Liver (tissue), 10 donors: ENCODE measurements at places on chromosomes 4 and X. TPM values are rescaled to one million over a fixed set of nuclear protein-coding genes. Genes with fewer than 3 reads are reported as not detected.
A peak's percentile ranks its signal among the peaks of the same experiment; 100 is the strongest.

- no peak overlapping the region for H3K4me3 ChIP-seq
- no peak overlapping the region for H3K27ac ChIP-seq
- no peaks in the 10 kb centered on the region for H3K36me3 ChIP-seq
- no peak for DNase-seq
- no peaks in the 10 kb centered on the region for H3K4me1 ChIP-seq
These were observed 8.2 kb downstream of the CAPN6 start for GRCh38 chrX:111262086-111262485.

SGMS2 gene
- total RNA-seq = 13.1 TPM

- no peak for DNase-seq
- no peaks in the 10 kb centered on the region for H3K36me3 ChIP-seq
- no peaks in the 10 kb centered on the region for H3K27me3 ChIP-seq
- no peak overlapping the region for H3K4me3 ChIP-seq
These were observed 431.5 kb downstream of the DACH2 start for GRCh38 chrX:86579777-86580176.

- H3K36me3 ChIP-seq = no peaks in the 10 kb centered on the region
- H3K4me3 ChIP-seq = no peak overlapping the region
- no peaks in the 10 kb centered on the region for H3K27me3 ChIP-seq
- DNase-seq = no peak
- H3K27ac ChIP-seq = no peak overlapping the region
- H3K4me1 ChIP-seq = no peaks in the 10 kb centered on the region
These were observed 22.9 kb upstream of the WDR1 start for GRCh38 chr4:10139518-10139917.

USP17L22 gene
- not detected for total RNA-seq

BBS12 gene
- 2.1 TPM for total RNA-seq

DNA sequence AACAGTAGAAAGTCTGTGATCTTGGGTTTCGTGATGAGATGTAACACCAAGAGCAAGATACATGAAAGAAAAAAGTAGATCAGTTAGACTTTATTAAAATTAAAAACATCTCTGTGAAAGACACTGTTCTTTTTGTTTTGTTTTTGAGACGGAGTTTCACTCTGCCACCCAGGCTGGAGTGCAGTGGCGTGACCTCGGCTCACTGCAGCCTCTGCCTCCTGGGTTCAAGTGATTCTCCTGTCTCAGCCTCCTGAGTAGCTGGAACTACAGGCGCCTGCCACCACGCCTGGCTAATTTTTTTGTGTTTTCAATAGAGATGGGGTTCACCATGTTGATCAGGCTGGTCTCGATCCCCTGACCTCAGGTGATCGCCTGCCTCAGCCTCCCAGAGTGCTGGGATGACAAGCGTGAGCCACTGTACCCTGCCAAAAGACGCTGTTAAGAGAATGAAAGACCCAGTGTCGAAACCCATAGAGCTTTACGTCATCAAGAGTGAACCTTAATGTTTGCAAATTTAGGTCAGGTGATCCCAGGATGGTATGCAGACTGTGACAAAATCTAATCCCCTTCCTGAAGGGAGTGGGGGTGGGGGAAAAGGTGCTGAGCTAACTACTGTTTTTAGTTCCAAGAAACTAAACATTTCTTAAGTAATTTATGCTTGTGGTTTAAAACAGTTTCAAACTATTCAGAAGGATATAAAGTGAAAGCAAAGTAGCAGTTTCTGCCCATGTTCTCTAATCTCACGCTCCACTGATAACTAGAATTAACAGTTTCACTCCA lies 8.0 kb downstream of the OFD1 start:
- no peaks in the 10 kb centered on the region for H3K27me3 ChIP-seq
- H3K36me3 ChIP-seq = no peaks in the 10 kb centered on the region
- no peak overlapping the region for H3K27ac ChIP-seq
- DNase-seq = no peak

CXCL8 gene
- total RNA-seq = 3.8 TPM

GRCh38 chr4:39046249-39046648 lies 14.0 kb upstream of the TMEM156 start:
- H3K36me3 ChIP-seq = no peaks in the 10 kb centered on the region
- H3K27ac ChIP-seq = peak overlapping the region; percentile 80
- peaks cover 20% of the 10 kb centered on the region for H3K4me1 ChIP-seq
- H3K27me3 ChIP-seq = no peaks in the 10 kb centered on the region
- DNase-seq = no peak

MAP3K15 gene
- total RNA-seq = not detected

- peak; percentile 36 for DNase-seq
- H3K27ac ChIP-seq = no peak overlapping the region
- H3K4me3 ChIP-seq = no peak overlapping the region
These were observed 96.5 kb upstream of the MAOA start for GRCh38 chrX:43559644-43560043.

DNA sequence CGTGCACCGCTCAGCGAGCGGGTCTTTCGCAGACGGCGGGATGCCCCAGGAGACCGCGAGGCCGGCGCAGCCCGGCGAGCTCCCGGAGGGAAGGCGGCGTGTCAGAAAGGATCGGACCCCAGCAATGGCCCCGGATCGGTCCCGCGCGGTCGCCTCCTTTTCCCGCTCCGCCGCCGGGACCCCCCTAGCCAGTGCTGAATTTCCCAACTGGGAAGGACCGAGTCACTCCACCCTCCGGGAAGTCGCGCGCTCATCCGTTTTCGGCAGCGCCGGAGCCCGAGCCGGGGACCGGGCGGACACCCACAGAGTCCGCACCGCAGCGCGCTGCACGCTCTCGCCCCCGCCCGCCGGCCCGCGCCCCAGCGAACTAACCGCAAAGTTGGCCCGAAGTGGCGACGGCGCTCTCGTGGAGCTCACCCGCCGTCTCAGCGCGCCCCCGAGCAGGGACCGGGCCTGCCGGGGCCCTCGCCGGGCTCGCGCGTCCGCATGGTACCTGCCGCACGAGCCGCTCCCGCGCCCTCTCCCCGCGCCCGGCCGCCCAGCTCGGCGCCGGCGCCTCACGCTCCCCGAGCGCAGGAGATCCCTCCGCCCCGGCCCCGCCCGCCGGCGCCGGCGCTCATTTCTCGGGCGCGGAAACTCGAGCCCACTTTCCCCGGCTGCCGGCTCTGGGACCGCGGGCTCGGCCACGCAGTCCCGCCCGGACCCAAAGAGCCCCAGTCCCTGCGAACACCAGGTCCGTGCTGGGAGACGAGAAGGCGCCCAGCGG lies at the start of gene FAT1:
TSS of gene FAT1 (minus strand) at position 565 of the 766 bp plus-strand sequence. CDS start 14,029 bp downstream, outside the sequence.
- H3K27me3 ChIP-seq = no peaks in the 10 kb centered on the region
- H3K27ac ChIP-seq = peak within 1 kb of the TSS; percentile 78
- H3K4me1 ChIP-seq = peaks cover 35% of the 10 kb centered on the region
- peak; percentile 68 for DNase-seq
- peak within 1 kb of the TSS; percentile 76 for H3K4me3 ChIP-seq

GRCh38 chr4:80035336-80035735 lies 37.7 kb downstream of the ANTXR2 start:
- DNase-seq = no peak
- no peaks in the 10 kb centered on the region for H3K36me3 ChIP-seq
- no peaks in the 10 kb centered on the region for H3K27me3 ChIP-seq
- H3K27ac ChIP-seq = no peak overlapping the region
- H3K4me1 ChIP-seq = no peaks in the 10 kb centered on the region

- H3K4me3 ChIP-seq = no peak overlapping the region
- H3K27me3 ChIP-seq = no peaks in the 10 kb centered on the region
- H3K36me3 ChIP-seq = no peaks in the 10 kb centered on the region
- DNase-seq = no peak
- no peak overlapping the region for H3K27ac ChIP-seq
- no peaks in the 10 kb centered on the region for H3K4me1 ChIP-seq
These were observed 721.0 kb upstream of the NDST4 start for GRCh38 chr4:115834441-115834840.
